ENCODE measurements at places on chromosomes 3 and 15.
A peak's percentile ranks its signal among the peaks of the same experiment; 100 is the strongest.

DNA sequence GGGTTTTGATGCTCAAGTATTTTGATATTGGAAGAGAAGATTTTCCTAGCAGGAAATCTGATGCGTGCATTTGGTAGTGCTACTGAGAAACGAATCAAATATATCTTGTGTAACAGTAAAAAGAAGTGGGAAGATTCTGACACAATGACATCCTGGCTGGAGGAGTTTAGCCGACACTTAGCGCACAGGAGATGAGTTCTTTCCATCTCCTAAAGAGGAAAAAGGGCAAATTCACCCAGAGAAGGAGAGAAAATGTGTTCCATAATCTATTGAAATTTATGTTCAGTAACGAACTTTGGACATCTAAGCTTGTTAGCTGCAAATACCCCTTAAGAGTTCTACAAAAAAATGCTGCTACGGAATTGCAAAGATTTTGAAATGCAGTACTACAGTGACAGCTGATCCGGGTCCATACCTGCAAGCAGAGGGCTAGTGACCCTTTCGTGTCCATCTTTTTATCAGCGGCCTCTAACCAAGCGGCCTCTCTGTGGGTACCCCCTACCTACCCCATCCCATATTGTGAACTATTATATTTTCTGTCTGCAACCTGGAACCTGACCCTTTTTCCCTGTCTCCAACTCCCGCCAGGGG, 971 bp downstream of the CPOX start:
- no peak for DNase-seq

- DNase-seq: no peak
Observed at GRCh38 chr3:194329583-194329965, 21.6 kb downstream of the CPN2 start.

DNA sequence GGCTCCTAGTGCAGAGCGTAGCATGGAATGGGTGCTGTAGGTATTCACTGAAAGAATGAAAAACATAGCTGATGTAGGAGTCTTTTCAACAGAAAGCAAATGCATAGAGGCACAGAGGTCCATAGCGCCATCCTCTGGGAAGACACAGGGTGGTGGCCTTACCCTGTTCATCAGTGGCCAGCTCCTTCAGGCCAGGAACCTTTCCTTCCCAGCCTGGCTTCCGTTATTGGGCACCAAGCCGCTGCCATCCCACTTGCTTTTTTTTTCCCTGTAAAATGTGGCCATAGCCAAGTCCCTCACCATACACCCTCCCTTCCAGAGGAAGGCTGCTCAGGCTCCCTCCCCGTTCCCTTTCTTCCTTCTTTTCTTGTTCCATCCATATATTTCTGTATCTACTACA, 118.1 kb downstream of the ZNF621 start:
- DNase-seq: no peak

DNA sequence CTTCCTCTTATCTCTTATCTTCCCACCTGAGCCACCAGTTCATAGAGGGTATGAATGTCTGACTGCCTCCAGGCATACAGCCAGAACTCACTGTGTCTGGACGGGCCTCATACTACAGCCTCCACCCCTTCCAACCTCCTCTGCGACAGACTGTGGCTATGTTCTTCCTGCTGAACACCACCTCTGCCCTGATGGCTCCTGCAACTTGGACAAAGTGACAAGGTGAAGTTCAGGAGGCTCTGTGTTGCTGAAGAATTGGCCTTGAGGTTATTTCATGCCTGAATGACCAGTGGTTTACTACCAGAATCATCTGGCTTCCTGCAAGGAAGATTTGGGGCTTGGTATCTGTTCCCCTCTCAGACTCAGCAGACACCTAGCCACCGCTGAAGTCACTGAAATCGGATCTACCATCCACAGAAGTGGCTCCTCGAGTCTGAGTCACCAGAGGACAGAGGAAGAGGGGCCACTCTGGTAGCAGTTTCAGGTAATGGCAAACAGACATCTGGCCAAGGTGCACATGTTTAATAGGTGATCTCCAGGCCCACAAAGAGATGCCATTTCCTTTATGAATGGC, 14.2 kb upstream of the ULK3 start:
- no peak for DNase-seq

GRCh38 chr15:74322558-74323180, 44.8 kb downstream of the CYP11A1 start:
- DNase-seq: peak; percentile 75

DNA sequence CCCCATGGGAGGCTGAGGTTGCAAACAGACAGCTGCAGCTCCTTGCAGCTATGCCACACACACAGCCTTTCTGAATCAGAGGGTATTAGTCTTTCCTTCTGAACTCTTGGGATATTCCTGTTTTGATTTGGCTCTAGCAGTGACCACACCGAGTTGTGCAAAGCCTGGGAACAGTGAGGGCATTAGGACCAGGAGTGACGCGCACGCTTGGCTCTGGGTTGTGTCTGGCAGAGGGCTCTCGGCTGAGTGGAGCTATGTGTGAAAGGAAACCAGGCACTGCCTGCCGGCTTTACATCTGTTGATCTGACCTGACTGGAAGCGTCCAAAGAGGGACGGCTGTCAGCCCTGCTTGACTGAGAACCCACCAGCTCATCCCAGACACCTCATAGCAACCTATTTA, at the start of gene GALNT15:
TSS of gene GALNT15 (plus strand) at position 292 of the 400 bp plus-strand sequence. CDS start 472 bp downstream, outside the sequence.
- no peak for DNase-seq

- peak; percentile 59 for DNase-seq
Observed at GRCh38 chr3:179068779-179069530, 2.7 kb downstream of the ZMAT3 start.

- no peak for DNase-seq
Observed at GRCh38 chr3:118425272-118425837, 609.3 kb downstream of the IGSF11 start.

DNA sequence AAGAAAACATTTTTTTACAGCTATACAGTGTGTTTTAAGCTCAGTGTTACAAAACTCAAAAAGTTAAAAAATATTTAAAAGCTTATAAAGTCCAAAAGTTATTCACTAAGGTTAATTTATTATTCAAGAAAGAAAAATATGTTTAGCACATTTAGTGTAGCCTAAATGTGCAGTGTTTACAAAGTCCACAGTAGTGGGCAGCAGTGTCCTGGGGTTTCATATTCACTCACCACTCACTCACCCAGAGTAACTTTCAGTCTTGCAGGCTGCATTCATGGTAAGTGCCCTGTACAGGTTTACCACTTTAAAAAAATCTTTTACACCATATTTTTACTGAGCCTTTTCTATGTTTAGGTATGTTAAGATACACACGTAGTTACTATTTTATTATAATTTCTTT, 300.2 kb upstream of the TRIM42 start:
- DNase-seq: no peak

GRCh38 chr3:121629601-121630000, 31.1 kb downstream of the HCLS1 start:
- DNase-seq: no peak

DNA sequence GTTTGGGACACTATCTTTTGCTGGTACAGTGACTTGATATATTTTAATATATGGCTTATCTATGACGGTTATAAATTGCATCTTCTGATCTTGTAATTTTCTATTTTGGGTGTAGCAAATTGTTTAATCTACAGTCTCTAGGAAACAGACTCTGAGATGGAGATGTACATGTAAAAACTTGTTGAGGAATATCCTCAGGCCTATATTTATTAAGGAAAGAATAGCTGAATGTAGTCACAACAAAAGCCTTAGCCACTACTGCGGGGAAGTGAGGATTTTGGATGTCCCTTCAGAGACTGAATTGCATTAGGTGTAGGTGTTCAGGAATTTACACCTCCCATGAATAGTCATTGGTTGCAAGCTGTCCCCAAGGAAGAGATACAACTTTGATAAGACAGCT, 13.8 kb upstream of the OR5K3 start:
- no peak for DNase-seq

GRCh38 chr3:124829178-124829818, 57.9 kb downstream of the ITGB5 start:
- no peak for DNase-seq

- no peak for DNase-seq
Observed at GRCh38 chr3:168049367-168049974, 46.3 kb downstream of the GOLIM4 start.

DNA sequence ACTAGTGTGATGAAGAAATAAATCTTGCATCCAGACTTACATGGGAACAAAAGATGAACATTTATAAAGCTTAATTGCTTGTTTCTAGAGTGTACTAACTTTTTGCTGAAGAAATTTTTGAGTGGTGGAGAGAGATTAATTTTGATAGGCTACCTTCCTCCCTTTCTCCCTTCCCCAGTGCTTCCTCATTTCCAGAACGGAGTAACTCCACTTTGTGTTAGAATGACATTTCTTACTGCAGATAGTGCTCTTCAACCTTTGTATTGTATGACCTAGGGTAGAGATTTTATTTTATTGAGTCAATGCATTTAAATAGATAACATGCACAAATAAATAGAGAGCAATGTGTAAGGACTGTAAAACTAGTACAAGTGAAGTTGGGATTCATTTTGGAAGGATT, 1.9 kb downstream of the ATP1B3 start:
- DNase-seq: no peak

GRCh38 chr3:127448671-127449070, 141.9 kb downstream of the TPRA1 start:
- no peak for DNase-seq

DNA sequence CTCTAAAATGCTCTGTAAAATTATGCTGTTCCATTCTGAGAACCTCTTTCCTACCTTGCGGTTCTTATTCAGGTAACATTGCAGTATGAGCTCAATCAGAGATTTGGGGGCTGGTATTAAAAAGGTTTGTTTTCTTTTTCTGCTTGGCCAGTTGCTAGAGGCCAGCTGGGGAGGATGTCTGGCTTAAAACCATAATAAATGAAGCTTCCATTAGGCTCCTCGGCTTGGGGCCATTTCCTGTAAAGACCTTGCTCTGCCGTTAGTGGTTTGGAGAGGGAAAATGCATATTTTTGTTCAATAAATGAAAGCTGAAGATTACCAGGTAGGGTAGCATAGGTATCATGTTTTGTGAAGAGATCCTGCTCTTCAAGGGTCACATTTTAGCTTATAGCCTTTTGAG, 55.2 kb downstream of the MCTP2 start:
- no peak for DNase-seq

DNA sequence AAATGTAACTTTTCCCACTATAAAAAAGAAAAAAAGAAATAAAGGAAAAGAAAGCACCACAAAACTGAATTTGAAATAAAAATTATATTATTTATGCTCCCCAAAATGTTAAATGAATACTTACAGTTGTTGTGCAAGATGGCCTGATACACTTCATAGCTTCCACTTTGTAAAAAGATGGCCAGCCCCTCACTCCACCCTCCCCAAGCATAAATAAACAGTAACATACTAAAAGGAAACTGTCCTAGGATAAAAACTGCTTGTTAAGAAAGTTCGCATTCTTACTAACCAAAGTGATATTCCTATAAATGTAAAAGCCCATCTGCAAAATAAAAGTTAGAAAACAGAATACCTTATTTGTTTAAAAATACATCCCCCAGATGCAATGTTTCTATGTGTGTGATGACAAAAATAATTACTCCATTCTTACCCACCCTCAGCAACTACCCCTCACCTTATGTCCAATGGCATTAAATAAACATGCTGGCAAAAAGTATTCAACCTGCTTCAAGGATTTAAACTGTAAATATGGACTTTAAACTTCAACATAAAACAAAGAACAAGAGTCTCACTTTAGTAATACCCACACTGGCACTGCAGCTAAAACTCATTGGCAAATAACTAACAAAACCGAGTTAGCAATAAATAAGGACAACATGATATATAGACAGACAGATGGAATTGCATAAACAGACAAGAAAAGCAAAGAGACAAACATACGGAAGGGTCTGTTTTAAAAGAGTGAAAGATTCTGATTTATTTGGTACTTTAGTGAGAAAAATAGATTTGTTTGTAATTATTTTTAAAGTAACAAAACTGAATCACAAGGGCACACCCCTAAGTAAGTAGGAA, 47.7 kb downstream of the ZBTB20 start:
- no peak for DNase-seq

- DNase-seq: no peak
Observed at GRCh38 chr15:89067751-89068150, 20.5 kb upstream of the ABHD2 start.

- DNase-seq: no peak
Observed at GRCh38 chr15:79495775-79496174, 63.6 kb downstream of the MINAR1 start.

GRCh38 chr15:68209735-68210408, 4.7 kb upstream of the CALML4 start:
- DNase-seq: no peak

DNA sequence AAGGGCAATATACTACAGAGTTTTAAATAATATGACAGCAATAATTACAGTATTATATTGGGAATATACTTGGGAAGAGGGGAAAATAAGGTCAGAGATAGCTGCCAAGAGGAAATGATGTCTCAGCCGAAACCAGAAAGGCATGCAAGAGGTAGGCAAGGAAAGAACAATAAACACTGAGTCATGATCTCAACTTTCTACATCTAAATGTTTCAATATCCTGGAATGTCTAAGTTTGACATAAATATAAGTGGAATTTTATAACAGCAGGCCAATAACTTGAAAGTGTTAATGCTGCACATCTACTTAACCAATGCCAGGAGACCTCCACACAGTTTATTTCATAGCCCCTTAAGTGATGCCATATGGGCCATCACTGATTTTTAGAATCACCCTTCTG, 99.8 kb upstream of the CPNE4 start:
- DNase-seq: no peak

GRCh38 chr3:38054499-38055001, 15.5 kb downstream of the DLEC1 start:
- no peak for DNase-seq

- no peak for DNase-seq
Observed at GRCh38 chr3:43249405-43249804, 36.9 kb upstream of the SNRK start.

DNA sequence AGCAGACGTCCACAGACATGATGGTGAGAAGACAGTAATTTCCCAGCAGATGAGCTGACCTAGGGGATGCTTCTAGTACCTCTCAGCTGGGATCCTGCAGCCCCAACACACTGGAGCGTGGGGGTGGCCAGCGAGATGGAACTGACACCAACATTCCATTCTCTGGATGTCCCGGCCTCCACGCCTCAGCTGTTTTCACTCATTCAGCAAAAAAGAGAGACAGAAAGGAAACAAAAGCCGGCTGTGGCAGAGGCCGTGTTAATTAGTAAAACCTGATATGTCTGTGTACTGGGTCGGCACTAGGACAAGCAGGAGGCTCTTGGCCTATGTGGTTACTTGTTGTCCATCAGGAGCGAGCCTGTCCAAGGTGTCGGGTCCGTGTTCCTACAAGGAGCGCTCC, 82.6 kb upstream of the MYZAP start:
- no peak for DNase-seq

GRCh38 chr3:122406198-122406597, 9.7 kb downstream of the WDR5B start:
- no peak for DNase-seq

DNA sequence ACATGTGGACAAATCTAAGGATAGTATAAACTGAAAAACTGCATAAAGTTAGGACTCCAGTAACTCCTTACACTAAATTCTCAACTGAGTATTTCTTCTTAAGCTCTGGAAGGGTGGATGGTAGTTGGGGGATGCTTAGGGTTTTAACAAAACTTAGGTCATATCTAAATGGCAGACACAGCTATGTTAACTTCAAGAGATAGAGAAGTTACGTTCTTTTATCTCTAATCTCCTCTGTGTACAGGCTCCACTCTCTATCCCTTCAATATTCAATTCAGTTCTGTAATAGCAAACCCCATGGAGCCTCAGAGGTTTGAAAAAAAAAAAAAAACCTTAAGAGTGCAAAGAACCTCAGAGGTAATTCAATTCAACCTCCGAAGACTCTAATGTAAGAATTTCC, 3.1 kb downstream of the CMTM6 start:
- no peak for DNase-seq

Data from endothelial cell (in vitro differentiated cells).